Mammary microvascular endothelial cell (primary cell): ENCODE measurements at places on chromosomes 3 and 15. TPM values are rescaled to one million over a fixed set of nuclear protein-coding genes. Genes with fewer than 3 reads are reported as not detected.

Gene GAP43
- total RNA-seq: not detected in 2 replicates

Gene SLITRK3
- not detected in 2 replicates for total RNA-seq

Gene CACNA2D2
- total RNA-seq: 0.05 TPM in 1 of 2 replicates, not detected in the other

Gene BUB1B
- 38.7 and 51.1 TPM in 2 replicates for total RNA-seq

Gene PRRT3
- 1.5 and 1.6 TPM in 2 replicates for total RNA-seq

Gene DLEC1
- total RNA-seq: not detected in 2 replicates

Gene CHRD
- total RNA-seq: 0.07 and 1.7 TPM in 2 replicates

Gene LIPC
- 0.07 and 0.34 TPM in 2 replicates for total RNA-seq

Gene NANOGP8
- total RNA-seq: 0.20 TPM in 1 of 2 replicates, not detected in the other

Gene ISLR
- not detected in 2 replicates for total RNA-seq

Gene COPG1
- 161 and 191 TPM in 2 replicates for total RNA-seq

Gene PLSCR5
- total RNA-seq: not detected in 2 replicates

Gene ALG3
- total RNA-seq: 64.2 and 67.1 TPM in 2 replicates

Gene GOLGA8M
- 0.20 and 0.73 TPM in 2 replicates for total RNA-seq

Gene CLDN11
- total RNA-seq: 446 and 509 TPM in 2 replicates

Gene CHRFAM7A
- 0.10 TPM in 1 of 2 replicates, not detected in the other for total RNA-seq

Gene GOLGA6B
- not detected in 2 replicates for total RNA-seq

Gene CHRNA3
- total RNA-seq: not detected in 2 replicates

Gene CMTM8
- 7.7 and 9.9 TPM in 2 replicates for total RNA-seq

Gene ISLR2
- 0.13 TPM in 1 of 2 replicates, not detected in the other for total RNA-seq

Gene PPP1R14D
- not detected in 2 replicates for total RNA-seq

Gene PCOLCE2
- not detected in 2 replicates for total RNA-seq

Gene TMEM43
- 88.2 and 93.1 TPM in 2 replicates for total RNA-seq

Gene HACL1
- 17.9 and 27.9 TPM in 2 replicates for total RNA-seq

Gene WNT7A
- not detected in 2 replicates for total RNA-seq

Gene TUSC2
- 46.2 and 59.0 TPM in 2 replicates for total RNA-seq

Gene DUOX1
- not detected in 2 replicates for total RNA-seq

Gene CIDEC
- total RNA-seq: not detected in 2 replicates

Gene SLC22A13
- 0.07 TPM in 1 of 2 replicates, not detected in the other for total RNA-seq
